ENCODE measurements at places on chromosomes 11 and 22.

DNA sequence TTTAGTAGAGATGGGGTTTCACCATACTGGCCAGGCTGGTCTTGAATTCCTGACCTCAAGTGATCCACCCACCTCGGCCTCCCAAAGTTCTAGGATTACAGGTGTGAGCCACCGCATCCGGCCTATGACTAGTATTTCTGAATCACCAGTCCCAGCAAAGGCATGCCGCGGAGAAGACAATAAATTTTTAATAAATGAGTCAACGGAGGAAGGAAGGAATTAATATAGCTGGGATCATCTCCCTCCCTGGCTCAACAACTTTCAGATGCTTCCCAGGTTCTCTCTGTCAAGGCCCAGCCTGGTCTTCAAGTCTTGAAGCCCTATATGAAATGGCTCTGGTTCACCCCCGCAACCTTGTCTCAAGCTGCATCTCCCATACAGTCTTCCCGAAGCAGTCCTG lies 45.7 kb downstream of the CYTH4 start:
- DNase-seq = no peak

DNA sequence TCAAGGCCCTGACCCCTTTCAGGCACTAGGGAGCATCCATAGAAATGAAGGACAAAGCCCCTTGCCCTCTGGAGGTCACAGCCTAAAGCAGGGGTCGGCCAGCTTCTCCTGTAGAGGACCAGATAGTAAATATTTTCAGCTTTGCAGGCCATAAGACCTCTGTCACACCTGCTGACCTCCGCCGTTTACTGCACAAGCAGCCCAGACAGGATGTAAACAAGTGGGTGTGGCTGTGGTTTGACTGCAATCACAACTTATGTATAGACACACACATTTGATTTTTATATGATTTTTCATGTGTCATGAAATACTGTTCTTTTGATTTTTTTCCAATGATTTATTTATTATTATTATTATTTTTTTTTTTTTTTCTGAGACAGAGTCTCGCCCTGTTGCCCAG lies 34.3 kb downstream of the KIAA1671 start:
- DNase-seq = no peak

- DNase-seq = no peak
Observed at GRCh38 chr11:124935548-124936514, at the start of gene HEPACAM. TSS of gene HEPACAM (minus strand) at chr11:124936047. CDS start at chr11:124936006, 41 bp downstream.

GRCh38 chr11:108768370-108768769 lies 103.5 kb downstream of the DDX10 start:
- DNase-seq = no peak

- DNase-seq = no peak
Observed at GRCh38 chr22:20061481-20061861, 18.6 kb upstream of the DGCR8 start.

DNA sequence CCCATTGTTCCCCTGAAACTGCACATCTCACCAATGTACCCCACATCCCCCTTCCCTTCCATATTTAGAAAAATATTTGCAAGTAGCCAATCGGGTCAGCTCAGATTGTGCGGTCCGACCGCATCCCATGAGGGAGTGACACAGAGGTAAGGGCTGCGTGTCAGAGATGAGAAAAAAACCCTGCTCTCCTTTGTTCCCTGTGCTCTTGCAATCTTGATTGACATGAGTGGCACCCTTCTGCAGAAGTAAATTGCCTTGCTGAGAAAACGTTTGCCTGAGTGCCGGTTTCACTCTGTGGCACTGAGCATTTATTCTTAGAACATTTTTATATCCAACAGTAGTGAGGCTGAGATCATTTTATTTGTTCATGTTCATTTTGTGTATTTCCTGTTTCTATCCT lies 81.6 kb upstream of the CCDC90B start:
- DNase-seq = no peak

- no peak for DNase-seq
Observed at GRCh38 chr22:20434264-20434751, 3.3 kb downstream of the SCARF2 start.

- DNase-seq = no peak
Observed at GRCh38 chr22:42116848-42117424, 13.7 kb downstream of the CYP2D6 start.

- DNase-seq = no peak
Observed at GRCh38 chr11:130197386-130198035, 37.9 kb downstream of the ST14 start.

DNA sequence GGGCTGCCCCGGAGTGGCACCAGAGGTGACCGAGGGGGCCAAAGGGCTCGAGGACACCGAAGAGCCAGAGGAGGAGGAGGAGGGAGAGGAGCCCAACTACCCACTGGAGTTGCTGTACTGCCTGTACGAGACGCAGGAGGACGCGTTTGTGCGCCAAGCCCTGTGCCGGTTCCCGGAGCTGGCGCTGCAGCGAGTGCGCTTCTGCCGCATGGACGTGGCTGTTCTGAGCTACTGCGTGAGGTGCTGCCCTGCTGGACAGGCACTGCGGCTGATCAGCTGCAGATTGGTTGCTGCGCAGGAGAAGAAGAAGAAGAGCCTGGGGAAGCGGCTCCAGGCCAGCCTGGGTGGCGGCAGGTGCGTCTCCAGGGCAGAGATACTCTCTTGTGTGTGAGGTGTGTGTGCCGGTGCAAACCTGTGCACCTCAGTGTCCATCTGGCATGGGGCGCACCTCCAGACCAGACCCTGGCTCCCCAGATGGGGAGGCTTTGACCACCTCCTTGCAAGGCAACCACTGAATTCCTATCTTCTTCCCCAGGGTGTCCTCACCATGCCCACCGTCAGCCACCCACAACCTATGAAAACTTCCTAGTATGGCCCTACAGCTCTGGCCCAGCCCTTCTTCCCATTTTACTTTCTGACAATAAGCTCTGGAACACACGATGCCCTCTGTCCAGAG lies 3.4 kb downstream of the NLRP6 start:
- DNase-seq = peak; percentile 46

DNA sequence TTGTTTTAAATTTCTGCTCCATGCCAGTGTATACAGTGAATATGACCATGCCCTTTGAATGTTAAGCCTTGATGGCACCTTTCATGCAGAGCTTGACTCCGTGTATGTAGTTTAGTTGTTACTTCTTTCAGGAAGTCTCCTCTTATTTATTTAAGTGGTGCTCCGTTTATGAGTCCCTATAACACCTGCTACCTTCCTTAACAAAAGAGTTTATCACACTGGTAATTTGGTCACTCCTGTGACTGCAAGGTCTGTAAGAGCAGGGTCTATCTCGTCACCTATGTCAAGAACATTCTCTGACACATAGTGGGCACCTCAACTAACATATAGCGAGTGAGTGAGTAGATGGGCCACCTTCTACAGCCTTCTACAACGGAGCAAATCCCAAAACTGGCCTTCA lies 152.5 kb downstream of the CCDC34 start:
- no peak for DNase-seq

DNA sequence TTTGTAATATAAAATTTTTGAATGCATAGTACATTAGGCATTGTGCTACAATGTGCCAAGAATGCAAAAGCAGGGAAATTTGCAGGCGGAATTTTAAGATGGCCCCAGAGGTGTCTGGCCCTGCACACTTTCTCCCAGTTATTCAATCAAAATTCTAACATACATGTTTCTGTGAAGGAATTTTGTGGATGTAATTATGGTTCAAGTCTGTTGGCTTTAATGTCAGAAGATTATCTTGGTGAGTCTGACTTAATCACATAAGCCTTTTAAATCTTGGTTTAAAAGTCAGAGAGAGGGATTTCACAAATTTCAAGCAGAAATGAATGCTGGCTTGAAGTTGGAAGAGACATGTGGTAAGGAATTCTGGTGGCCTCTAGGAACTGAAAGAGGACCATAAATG lies 423.4 kb upstream of the CCDC179 start:
- no peak for DNase-seq

DNA sequence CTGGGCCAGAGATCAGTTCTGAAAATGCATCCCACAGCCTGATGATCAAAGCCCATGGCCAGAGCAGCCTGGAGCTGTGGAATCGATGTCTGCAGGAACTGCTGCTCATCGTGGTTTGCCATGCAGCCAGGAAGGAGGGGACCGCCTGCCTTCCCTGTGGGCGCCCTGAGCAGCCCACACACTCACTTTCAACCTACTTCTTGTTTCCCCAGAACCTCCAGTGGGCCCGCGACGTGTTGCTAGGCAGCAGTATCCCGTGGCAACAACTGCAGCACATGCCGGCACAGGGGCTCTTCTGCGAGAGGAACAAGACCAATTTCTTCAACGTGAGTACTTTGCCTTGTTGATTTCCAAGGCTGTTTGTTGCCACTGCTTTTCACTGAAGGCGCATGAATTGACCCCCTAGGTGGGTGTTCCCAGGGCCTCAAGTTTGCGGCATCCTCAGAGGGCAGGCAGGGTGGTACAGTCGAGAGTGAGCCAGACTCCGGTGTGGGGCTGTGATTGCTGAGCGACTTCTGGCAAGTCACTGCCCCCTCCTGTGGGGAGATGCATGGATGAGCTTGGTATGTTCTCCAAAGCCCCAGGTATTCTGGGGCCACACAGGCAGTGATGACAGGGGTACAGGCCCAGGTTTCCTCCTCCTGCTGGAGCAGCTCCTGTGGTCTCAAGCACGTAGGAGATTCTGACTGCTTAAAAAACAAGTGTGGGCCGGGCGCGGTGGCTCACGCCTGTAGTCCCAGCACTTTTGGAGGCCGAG lies 47.0 kb upstream of the SUSD2 start:
- peak; percentile 69 for DNase-seq

DNA sequence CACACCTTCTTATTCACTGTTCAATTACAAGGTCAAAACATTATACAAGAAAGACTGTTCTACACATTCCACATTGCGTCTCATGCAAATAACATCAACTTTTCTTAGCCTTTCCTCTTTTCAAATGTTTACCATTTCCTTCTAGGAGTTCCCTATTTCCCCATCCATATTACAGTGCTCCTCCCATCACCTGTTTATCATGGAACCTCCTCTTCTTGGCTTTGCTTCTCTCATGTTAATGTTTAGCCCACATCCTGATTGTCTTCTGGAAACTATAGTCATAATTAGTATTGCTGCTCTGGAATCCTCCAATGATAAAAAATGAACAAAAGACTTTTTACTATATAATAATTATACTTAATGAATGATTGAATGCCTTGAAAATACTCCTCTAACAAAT lies 21.3 kb downstream of the OR52E1 start:
- no peak for DNase-seq

- DNase-seq = peak; percentile 14
Observed at GRCh38 chr11:95443386-95443785, 212.4 kb upstream of the SESN3 start.

- no peak for DNase-seq
Observed at GRCh38 chr11:122232985-122233384, 117.0 kb upstream of the BLID start.

DNA sequence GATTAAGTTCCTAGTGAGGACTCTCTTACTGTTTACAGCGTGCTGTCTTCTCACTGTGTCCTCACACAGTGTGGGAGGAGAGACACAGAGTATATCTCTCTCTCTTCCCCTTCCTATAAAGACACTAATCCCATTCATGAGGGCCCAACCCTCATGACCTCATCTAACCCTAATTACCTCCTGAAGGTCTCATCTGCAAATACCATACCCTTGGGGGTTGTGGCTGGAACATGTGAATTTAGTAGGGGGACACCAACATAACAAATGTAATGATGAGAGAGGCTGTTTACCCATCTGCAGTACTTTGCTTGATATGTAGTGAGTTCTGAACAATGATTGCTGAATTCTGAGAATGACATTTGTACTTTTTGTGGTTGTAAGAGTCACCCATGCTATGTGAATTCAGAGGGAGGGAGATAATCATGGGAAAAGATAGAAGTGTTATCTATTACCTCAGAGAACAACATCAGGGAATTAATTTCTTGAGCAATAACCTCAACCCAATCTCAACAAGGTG lies 4.9 kb upstream of the OR52W1 start:
- no peak for DNase-seq

- DNase-seq = peak; percentile 64
Observed at GRCh38 chr22:39135092-39135896, 17.2 kb downstream of the CBX7 start.

All from stimulated activated naive CD8-positive, alpha-beta T cell treated with anti-CD3 and anti-CD28 coated beads, Interleukin-15, Interleukin-2, amounts not matched to agents 100 U/mL and 50 U/mL, for 24 hours (primary cell).